ENCODE measurements at places on chromosomes 6 and 20.

- DNase-seq: no peak
These were observed 26.7 kb downstream of the ARFGEF3 start for GRCh38 chr6:138188278-138188941.

DNA sequence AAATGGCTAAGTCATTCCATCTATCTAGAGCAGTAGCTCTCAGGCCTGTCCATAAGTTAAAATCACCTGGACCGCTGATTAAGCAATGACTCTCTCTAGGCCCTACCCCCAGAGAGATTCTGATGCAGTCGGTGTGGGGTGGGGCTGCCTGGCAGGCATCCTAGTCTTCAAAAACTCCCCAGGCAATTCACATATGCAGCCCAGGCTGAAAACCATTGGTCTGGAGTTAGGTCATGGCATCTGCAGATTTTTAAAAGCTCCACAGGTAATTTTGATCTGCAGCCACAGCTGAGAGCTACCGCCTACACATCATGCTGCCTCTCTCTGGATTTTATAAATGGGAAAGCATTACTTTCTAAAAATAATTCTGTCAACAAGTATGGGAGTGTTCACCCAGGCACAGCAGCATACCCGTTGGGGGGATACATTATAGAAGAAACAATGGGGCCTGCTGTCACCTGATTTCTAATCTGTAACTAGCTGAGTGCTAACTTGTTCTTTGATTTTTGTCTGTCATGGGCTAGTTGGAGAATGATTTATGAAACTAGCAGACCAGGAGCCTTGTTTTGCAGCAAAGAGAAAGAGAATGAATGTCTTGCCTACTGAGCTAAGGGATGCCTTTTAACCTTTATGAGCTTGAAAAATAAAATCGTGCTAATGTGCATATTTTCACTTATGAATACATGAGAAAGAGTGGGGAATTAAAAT, 44.1 kb upstream of the ATXN1 start:
- DNase-seq: no peak

DNA sequence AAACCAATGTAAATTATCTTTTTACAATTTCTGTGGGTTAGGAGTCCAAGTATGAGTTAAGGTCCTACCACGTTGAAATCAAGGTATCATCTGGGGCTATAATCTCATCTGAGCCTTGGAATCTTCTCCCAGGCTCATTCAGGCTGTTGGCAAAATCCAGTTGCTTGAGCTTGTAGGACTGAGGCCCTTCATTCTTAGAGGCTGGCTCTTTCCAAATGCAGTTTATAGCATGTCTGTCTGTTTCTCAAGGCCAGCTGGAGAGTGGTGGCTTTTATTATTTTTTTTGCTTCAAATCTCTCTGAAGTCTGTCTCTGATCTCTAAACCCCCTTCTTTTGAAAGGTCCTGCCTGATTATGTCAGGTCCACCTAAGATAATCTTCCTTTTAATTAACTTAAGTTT, 177.2 kb upstream of the ASCC3 start:
- DNase-seq: no peak

DNA sequence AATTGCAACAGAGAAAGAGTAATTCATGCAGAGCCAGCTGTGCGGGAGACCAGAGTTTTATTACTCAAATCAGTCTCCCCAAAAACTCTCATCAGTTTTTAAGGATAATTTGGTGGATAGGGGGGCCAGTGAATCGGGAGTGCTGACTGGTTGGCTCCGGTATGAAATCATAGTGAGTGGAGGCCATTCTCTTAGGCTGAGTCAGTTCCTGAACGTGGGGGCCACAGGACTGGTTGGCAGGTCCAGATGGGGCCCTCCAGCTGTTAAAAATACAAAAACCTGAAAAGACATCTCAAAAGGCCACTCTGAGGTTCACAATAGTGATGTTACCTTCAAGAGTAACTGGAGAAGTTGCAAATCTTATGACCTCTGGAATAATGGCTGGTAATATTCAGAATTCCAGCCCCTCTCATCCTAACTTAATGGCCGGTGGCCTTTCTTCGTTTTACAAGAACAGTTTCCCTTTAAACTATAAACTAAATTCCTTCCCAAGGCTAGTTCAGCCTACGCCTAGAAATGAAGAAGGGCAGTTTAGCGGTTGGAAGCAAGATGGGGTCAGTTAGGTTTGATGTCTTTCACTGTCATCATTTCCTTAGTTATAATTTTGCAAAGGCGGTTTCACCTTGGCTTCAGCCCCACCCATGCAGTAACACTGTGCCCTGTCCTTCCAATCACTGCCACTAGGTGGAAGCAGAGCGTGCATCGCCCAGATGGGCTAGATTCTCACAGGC, 6.8 kb upstream of the MICA start:
- peak; percentile 54 for DNase-seq

DNA sequence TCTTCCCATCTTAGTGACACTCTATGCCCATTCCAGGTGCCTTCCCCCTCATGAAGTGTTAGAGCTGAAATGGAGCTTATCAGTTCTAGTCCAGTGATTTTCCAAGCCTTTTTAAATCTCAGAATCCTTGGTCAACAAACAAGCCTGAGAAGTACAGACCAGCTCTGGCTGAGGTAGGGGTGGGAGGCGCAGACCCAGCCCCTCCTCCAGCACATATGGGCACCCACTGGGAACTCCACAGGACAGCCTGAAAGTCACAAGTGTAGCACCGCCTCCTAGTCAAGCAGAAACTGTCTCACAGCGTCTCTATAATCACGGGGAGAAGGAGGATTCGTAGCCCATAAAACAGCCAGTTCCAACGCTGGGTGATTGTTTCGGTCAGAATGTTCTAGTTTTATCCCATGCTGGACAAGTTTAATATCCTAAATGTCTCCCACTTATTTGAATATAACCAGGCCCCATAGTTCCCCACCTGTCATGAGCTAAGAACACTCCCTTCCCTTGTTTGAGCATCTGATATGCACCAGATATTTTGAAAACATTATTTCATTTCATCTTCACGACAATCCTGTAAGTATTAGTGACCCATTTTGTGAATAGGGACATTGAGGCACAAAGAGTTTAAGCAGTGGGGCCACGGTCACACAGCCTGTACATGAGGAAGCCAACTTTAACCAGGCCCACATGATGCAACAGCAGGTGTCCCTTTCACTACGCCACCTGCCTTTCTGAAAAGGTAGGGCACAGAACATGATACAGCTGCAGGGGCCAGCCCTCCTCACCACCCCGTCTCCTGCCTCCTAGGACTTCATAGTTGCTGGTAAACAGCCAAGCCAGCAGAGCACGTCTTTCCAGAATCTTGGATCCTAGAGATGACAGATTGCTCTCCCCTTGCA, 40.1 kb downstream of the TRAF3IP2 start:
- DNase-seq: no peak

DNA sequence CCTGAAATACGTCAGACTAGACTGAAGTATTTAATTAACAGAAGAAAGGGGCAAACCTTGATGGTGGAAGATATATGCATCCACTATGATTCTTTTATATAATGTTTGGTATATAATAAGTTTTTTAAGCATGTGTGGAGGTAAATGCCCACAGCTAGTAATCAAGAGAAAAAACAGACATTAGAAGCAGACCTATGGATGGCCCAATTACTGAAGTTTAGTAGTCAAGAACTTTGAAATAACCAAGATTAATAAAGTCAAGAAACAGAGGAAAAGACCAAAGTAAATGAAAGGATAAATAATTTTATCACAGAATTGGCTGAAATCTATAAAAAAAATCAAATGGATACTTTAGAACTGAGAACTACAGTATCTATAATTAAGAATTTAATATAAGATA, 15.3 kb downstream of the TTI1 start:
- DNase-seq: no peak

Data from fibroblast of the conjunctiva (primary cell).